Smooth muscle cell of trachea (primary cell): ENCODE measurements at places on chromosomes 4 and X. TPM values are rescaled to one million over a fixed set of nuclear protein-coding genes. Genes with fewer than 3 reads are reported as not detected.

Gene BCLAF3
- 5.5 and 8.0 TPM in 2 replicates for total RNA-seq

Gene MMRN1
- 1.6 TPM in 1 of 2 replicates, not detected in the other for total RNA-seq

Gene SORBS2
- total RNA-seq = not detected in 2 replicates

Gene NKX6-1
- 14.9 and 18.6 TPM in 2 replicates for total RNA-seq

Gene GNPDA2
- 19.7 and 36.8 TPM in 2 replicates for total RNA-seq

Gene RAB39B
- total RNA-seq = 1.3 and 1.7 TPM in 2 replicates

Gene PRRG3
- 0.87 and 4.6 TPM in 2 replicates for total RNA-seq

Gene IDUA
- 11.6 and 29.1 TPM in 2 replicates for total RNA-seq

Gene PPP4R3C
- total RNA-seq = not detected in 2 replicates

Gene F11
- total RNA-seq = not detected in 2 replicates

Gene TMA16
- 11.7 and 28.2 TPM in 2 replicates for total RNA-seq

Gene SLITRK4
- total RNA-seq = 0.33 and 0.87 TPM in 2 replicates

Gene DMP1
- total RNA-seq = not detected in 2 replicates

Gene RIPPLY1
- total RNA-seq = not detected in 2 replicates

Gene TMEM47
- 77.8 and 167 TPM in 2 replicates for total RNA-seq

Gene ADH1A
- not detected in 2 replicates for total RNA-seq

Gene MAGEB1
- not detected in 2 replicates for total RNA-seq

Gene COL4A6
- total RNA-seq = 0.83 and 1.5 TPM in 2 replicates

Gene MFAP3L
- total RNA-seq = 1.5 and 1.7 TPM in 2 replicates

Gene CAPN6
- total RNA-seq = 0.15 TPM in 1 of 2 replicates, not detected in the other

Gene TRIM60
- not detected in 2 replicates for total RNA-seq

Gene GAGE12J
- total RNA-seq = not detected in 2 replicates

Gene ASB12
- under 0.01 TPM in 1 of 2 replicates, not detected in the other for total RNA-seq

Gene LEF1
- total RNA-seq = 0.33 TPM in 1 of 2 replicates, not detected in the other

Gene LINC00632
- total RNA-seq = 1.7 and 7.3 TPM in 2 replicates

Gene CENPVL2
- not detected in 2 replicates for total RNA-seq

Gene ZXDA
- 4.8 and 7.3 TPM in 2 replicates for total RNA-seq

Gene PPP2R2C
- total RNA-seq = 0.15 and 0.17 TPM in 2 replicates

Gene SORCS2
- total RNA-seq = 0.29 and 0.50 TPM in 2 replicates

Gene SMIM10
- 5.3 and 6.4 TPM in 2 replicates for total RNA-seq

Gene AMBN
- total RNA-seq = not detected in 2 replicates

Gene CYBB
- under 0.01 TPM in 1 of 2 replicates, not detected in the other for total RNA-seq

Gene GPR78
- 0.33 TPM in 1 of 2 replicates, not detected in the other for total RNA-seq

Gene P2RY8
- not detected in 2 replicates for total RNA-seq

Gene CYLC1
- not detected in 2 replicates for total RNA-seq

Gene DCLK2
- 13.5 and 16.2 TPM in 2 replicates for total RNA-seq

Gene LRCH2
- 6.9 and 11.9 TPM in 2 replicates for total RNA-seq

Gene FGF13
- total RNA-seq = 19.9 and 30.6 TPM in 2 replicates

Gene MRFAP1L1
- 35.7 and 70.0 TPM in 2 replicates for total RNA-seq

Gene RAB41
- total RNA-seq = not detected in 2 replicates

Gene MSN
- 252 and 297 TPM in 2 replicates for total RNA-seq

Gene CHIC2
- total RNA-seq = 37.7 and 43.2 TPM in 2 replicates

Gene GPC4
- 0.33 and 0.87 TPM in 2 replicates for total RNA-seq

Gene MGST2
- total RNA-seq = 4.1 and 4.9 TPM in 2 replicates

Gene GAB3
- total RNA-seq = 6.5 and 7.3 TPM in 2 replicates

Gene SLC7A11
- 53.4 and 53.9 TPM in 2 replicates for total RNA-seq

Gene IL9R
- total RNA-seq = 0.15 TPM in 1 of 2 replicates, not detected in the other

Gene SH3D19
- total RNA-seq = 65.5 and 69.7 TPM in 2 replicates

Gene VSIG4
- not detected in 2 replicates for total RNA-seq
